ENCODE measurements at places on chromosomes 1 and 21.
A peak's percentile ranks its signal among the peaks of the same experiment; 100 is the strongest.

- DNase-seq, result no peak
These were observed 576.9 kb upstream of the PTBP2 start for GRCh38 chr1:96144636-96145035.

GRCh38 chr1:188782220-188782841 lies 1695.3 kb downstream of the BRINP3 start:
- no peak for DNase-seq

GRCh38 chr1:3219005-3219790 lies 150.2 kb downstream of the PRDM16 start:
- no peak for DNase-seq

DNA sequence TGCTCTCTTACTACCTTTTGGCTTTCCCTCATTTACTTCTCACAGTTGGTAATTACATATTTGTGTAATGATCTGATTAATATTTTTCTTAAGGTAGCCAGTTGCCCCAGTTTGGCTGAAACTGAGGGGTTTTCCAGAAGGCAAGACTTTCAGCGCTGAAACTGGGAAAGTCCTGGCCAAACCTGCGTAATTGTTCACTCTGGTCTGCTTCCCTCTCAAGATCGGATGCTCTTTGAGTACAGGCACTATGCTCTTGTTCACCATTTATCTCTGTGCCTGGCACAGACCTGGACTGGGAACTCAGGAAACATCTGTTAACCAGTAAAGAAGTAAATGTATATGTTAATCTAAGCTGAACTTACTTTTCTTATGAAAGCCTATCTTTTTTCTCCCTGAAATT lies 209.6 kb upstream of the HOOK1 start:
- DNase-seq, result no peak

- no peak for DNase-seq
These were observed 359.0 kb upstream of the PTBP2 start for GRCh38 chr1:96362623-96363022.

DNA sequence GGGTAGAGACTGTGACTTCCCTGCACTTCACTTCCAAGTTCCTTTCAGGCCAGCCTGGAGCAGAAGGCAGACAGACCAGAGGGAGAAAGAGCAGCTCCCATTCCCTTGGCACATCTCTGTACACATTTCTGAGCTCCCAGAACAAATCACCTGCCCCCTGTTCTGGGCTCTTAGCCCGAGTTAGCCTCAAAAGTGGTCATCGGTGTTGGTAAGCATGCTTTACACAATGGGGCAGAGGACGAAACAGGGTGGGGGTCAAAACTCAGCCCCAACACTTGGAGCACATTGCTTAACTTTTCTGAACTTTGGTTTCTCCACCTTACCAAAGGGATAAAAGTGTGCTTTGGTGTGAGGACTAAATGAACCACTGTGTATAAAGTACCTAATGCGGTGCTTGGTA lies 98.7 kb downstream of the DAB1 start:
- no peak for DNase-seq

GRCh38 chr1:235098991-235099390 lies 29.6 kb downstream of the TOMM20 start:
- DNase-seq, result no peak

- no peak for DNase-seq
These were observed 1.0 kb downstream of the PRDX6 start for GRCh38 chr1:173478094-173478674.

DNA sequence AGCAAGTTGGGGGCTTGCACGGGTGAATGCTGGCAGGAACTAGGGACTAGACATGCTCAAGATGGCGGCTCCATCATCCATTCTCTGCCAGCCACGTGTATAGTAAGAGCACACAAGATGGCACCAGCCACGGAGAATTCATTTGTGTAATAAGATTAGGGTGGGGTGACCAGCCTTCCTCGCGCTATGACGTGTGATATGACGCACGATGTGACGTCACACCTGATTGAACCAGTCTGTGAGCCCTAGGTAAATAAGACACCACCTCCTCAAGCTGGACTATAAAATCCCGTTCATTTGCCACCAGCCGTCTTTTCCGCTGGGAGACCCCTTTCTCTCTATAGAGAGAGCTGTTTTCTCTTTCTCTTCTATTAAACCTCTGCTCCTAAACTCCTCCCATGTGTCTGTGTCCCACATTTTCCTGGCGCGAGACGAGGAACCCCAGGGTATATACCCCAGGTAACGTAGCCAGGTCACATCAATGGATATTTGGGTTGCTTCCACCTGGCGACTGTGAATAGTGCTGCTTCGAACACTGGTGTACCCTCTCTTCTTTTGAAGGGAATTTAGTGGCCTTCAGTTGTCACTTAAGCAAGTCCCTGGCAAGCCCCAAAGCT lies 18.1 kb upstream of the COG2 start:
- no peak for DNase-seq

GRCh38 chr1:225866061-225866837 lies 15.9 kb downstream of the TMEM63A start:
- DNase-seq, result no peak

- peak; percentile 69 for DNase-seq
These were observed 57.4 kb downstream of the ARHGEF10L start for GRCh38 chr1:17596651-17597509.

- DNase-seq, result no peak
These were observed 60.6 kb downstream of the SDCCAG8 start for GRCh38 chr1:243316366-243316989.

GRCh38 chr1:201226859-201227488 lies 36.4 kb downstream of the IGFN1 start:
- DNase-seq, result peak; percentile 45

- DNase-seq, result no peak
These were observed 20.6 kb downstream of the CLCA1 start for GRCh38 chr1:86489242-86489878.

DNA sequence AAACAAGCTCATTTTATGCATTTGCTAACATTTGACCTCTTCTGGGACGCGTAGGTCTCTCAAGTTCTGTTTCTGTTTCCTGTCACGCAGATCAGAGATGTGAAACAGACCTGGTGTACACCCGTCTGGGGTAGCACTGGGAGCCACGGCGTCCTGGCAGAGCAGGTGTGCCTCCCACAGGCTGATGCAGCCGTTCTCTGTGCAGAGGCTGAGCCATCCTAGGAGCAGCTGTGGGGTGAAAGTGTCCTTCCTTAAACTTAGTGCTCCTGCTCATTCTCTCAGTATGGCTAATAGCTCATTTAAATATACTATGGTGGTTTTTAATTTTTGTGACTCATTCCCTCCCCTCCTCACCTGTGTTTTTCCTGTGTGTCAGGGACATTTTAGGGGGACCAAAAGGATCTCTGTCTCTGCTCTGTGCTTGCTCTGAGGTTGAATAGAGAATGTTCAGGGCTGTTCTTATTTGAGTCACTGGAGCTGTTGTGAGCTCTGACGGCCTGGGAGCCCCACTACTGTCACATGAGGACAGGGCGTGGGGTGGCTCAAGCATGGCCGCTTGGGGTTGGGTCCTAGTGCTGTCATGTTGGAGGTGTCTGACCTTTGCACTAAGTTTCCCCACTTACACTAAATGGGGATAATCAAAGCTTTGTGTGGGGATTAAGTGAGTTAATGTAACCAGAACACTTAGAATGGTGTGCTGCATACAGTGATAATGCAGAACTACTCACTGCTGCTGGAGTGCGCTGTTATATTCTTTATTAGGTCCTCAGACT lies 43.0 kb downstream of the GALNT2 start:
- DNase-seq, result no peak

DNA sequence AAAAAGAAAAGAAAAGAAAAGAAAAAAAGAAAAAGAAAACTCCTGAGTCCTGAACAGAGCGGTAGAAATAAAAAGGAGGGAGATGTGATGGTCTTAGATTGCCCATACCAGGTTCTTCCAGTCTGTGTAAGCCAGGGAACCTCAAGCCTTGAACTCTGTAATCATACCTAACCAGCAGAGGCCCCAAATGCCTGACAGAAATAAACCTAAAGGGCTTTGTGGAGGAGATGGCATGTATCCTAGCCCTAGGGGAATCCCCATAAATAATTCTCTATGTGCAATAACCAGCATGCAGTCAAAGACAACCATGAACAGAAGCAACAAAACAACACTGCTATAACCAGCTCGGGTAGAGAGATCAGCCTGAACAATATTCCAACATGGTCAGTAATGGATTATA lies 40.4 kb downstream of the USP48 start:
- no peak for DNase-seq

- no peak for DNase-seq
These were observed 380.8 kb downstream of the NPHP4 start for GRCh38 chr1:5611431-5611830.

DNA sequence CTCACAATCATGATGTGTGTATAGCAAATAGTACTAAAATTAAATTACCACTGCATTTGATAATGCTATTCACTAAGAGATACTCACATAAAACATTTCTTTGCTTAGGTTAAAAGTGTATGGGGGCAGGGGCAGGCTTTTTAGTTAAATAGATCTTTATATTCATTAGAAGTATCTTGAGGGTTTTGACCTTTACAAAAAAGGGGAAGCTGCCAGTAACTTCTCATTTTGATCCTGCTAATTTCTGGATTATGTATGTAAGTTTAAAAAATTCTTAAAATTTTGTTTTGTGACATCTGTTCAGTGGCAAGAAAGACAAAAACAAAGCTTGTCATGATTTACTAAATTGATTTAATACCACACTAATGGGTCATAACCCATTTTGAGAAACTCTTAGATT lies 45.8 kb upstream of the S1PR1 start:
- no peak for DNase-seq

GRCh38 chr21:14977814-14978213 lies 87.0 kb downstream of the NRIP1 start:
- DNase-seq, result peak; percentile 40

- no peak for DNase-seq
These were observed 163.4 kb upstream of the DPYD start for GRCh38 chr1:98084188-98084587.

DNA sequence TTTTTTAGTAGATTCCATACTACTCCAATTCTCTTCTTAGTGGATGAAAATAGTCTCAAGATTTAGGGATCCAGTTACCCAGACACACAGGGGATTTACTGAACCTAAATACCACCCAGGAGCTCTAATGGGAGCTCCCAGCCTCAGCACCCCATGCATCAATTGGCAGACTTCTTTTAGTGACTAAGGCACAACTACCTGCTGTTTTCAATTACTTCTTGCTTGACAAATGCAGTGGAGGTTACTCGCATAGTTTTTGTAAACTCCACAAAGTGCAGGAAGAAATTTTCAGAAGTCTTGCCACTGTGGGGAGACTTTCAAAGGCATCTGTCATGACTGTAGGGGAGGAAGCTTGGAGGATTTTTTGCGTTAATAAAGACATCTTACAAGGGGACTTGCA lies 35.5 kb upstream of the MAP10 start:
- no peak for DNase-seq

GRCh38 chr1:204296431-204296988 lies 63.2 kb downstream of the PLEKHA6 start:
- DNase-seq, result no peak

GRCh38 chr1:69513601-69514000 lies 54.1 kb upstream of the LRRC7 start:
- no peak for DNase-seq

DNA sequence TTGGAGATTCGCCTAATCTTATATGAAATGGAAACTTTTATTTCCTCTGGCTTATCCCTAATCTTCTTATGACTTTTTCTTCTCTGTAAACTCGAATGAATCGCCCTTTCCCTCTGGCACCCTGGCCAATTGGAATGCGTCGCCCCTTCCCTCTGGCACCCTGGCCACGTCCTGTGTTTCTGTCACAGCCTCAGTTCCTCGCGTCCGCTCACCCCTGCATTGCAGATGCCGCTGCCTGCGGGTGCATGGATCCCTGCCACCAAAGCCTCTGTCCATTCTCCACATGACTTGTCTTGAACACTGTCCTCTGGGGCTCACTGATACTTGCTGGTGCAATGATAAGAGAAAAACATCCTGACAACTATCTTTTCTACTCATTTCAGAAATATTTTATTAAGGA lies 104.6 kb downstream of the ADARB1 start:
- no peak for DNase-seq

DNA sequence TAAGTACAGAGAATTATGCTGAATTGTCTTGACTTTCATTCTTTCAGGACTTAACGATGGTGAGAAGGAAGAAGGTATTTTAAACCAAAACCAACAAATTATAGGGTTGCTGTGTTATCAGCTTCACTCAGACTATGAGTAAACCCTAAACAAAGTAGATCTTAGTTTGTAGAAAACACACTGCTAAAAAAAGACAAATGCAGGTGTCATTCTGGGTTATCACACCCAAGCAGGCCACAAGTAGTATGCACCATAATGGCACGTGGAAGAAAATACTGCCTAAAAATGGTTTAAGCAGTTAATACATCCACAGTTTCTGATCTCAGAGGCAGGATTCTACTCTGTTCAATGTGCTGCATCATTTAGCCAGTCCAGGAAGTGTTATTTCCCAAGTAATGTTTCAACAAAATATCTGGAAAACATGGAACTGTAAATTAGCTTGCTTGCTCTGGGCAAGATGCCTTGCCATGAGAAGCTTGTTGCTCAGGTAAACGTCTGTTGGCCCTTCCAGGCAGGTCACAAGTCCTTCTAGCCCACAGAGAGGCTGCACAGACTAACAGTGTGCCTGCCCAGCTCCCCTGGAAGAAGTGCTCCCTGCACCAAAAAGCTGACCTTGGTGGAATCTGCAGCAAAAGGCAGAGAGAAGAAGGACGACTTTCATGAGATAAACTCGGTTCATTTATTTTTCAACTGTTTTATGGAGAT lies 4.1 kb downstream of the DIPK1A start:
- no peak for DNase-seq

DNA sequence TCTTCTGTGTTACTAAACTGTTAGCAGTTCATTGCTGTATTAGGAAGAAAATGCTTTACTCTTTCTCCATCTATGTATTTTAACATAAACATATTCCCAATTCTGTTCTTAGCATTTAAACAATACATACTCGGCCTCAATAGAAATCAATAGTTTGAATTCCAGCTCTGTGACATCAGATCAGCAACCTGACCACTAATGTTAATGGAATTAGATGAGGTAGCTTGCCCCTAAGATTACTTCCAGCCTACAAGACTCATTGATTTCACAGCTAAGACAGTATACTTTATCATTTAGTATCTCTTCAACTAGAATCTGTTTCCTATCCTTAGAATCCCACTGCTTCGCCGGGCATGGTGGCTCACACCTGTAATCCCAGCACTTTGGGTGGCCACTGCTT lies 38.9 kb downstream of the EPRS1 start:
- no peak for DNase-seq

DNA sequence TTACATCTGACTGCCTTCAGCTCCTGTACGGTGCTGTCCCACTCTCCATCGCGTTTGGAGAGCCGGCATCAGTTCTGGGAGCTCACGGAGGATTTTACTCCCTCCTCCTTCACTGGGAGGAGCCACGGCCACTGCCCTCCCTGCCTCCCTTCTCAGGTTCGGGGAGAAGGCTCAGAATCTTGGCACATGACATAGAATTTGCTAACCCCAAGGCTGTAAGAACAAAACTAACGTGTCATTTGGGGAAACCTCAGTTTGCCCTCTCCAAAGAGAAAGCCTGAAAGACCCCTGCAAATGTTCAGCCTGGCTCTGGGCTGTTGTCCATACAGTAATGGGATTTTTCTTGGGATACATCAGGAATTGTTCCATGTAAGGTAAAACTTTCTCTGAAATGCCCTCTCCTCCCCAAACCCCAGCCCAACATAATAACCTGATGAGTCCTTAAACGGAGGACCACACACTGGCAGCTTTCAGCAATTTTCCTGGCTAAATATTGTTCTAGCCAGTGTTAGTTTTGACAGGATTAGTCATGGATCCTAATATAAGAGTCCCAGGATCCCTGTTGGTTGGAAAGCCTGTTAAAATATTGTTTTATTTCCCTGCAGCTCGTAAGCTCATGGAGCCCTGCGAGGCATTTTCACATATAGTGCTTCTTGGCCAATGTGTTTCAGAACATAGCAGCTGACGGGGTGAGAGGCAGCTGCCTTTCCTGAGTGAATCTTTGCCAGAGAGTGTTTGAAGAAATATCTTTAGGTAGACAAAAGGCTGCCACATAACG lies 98.8 kb downstream of the RHOU start:
- no peak for DNase-seq

Data from NCI-H146 (cell line).